ENCODE measurements at places on chromosomes 1 and 21.

DNA sequence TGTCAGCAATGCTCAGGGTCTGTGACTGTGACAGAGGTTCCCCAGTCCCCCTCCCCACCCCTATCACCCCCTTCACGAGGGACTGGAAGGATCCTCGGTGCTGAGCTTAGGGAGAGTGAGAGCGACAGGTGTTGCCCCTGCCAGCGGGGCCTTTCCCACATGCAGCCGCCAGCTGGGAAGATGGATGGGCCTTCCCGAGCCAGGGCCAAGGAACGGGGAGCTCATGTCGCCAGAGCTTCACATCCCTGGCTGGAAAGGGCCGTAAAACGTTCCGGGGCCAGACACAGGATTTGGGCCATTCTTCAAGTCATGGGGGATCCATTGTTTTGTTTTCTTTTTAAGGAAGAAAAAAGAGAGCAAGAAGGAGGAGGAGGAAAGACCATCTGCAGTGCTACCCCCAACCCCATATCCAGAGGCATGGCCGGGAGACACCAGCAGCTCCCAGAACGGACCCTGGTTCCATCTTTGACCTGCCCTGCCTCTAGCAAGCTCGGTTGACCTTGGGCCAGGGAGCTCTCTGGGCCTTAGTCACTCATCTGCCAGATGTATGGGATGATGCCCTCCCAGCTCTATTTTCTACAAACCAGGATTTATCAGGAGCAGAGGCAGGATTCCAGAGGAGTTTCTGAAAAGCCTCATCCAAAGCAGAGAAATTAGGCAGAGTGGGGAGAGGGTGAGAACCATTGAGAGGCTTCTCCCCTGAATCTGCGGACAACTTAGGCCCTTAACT, 54.1 kb downstream of the TAS1R2 start:
- DNase-seq = no peak

DNA sequence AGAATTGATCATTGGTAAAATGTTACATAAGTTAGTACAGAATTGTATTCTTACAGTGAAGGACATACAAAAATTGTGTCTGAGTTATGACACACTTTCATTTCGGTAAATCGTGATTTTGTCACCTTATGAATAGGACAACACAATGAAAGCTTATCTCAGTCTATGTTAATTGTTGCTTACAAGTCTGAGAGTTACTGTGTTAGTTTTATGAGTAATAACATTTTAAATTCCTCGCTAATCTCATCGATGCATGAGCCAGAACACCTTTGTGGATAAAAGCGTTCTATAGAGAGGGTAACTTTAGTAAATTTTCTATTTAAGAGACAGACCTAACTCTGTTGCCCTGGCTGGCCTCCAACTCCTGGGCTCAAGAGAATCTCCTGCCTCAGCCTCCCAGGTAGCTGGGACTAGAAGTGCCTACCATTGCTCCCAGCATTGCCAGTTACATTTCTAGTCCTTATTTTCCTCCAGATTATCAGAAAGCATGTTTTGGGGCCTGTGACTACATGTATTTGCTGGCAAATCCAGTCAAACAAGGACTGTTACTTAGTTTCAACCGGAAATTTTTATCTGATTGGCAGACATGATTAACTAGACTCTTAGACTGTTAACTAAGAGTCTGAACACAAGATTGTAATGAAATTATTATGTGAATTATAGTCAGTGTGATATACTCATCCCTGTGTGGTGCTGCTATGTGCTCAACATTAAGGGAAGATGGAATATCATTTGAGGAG, 3.0 kb downstream of the PRRC2C start:
- no peak for DNase-seq

DNA sequence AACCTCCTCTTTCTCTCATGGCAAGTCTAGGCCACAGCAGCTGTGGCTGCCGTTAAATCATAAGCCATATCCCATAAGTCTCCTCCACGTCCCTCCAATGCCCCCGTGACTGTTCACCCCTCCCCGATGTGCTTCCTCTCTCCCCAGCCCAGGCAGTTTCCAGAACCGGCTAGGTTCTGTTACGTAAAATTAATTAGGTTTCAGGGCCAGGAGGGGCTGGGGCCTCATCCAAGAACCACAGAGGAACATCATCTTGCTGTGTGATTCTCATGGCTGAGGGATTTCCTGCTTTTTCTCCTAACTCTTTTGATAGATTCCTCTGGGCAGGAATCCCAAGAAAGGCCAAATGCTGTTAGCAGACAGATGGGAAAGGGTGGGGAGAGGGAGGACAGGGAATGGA, 141.8 kb upstream of the AJAP1 start:
- no peak for DNase-seq

DNA sequence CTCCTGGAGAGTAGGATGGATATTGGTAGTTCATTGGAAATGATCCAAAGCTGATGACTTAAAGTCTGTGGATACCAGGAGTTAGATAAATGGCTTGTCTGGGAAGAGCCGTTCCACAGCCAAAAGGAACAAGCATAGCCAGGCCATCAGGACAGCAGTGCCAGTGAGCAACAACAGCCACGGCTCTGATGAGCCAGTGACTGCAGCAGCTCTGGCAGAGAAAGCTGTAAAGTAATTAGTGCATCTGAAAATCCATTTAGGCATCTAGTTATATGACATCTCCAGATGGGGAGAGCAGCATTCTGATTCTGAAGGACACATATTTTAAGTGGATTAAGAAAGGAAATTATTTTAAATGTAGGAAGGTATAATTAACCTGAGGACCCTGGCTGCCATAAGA, 256.2 kb upstream of the PLXNA2 start:
- no peak for DNase-seq

GRCh38 chr1:19606817-19607642, 37.1 kb upstream of the NBL1 start:
- no peak for DNase-seq

GRCh38 chr1:215793180-215793579, 226.1 kb downstream of the KCTD3 start:
- no peak for DNase-seq

DNA sequence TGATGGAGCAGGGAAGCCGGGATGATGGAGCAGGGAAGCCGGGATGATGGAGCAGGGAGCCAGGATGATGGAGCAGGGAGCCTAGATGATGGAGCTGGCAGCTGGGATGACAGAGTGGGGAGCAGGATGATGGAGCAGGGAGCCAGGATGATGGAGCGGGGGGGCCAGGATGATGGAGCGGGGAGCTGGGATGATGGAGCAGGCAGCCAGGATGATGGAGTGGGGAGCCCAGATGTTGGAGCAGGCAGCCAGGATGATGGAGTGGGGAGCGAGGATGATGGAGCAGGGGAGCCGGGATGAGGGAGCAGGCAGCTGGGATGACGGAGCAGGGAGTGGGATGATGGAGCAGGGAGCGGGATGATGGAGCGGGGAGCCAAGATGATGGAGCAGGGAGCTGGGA, 16.0 kb downstream of the GALNT2 start:
- no peak for DNase-seq

DNA sequence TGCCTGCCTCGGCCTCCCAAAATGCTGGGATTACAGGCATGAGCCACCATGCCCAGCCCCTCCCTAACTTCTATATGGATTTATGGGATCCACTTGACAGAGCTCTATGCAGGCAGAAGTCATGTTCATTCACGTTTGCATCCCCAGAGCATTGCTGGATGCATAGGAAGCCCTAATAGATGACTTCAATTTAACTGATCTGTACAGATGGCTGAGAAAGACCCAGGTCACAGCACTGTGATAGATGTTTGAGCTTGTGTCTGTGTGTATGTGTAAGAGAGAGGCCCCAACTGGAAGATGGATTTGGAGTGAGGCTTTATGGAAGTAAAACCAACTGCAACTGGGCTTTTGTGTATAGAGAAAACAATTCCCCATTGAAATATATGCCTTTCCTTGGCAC, 30.9 kb upstream of the PLXNA2 start:
- no peak for DNase-seq

DNA sequence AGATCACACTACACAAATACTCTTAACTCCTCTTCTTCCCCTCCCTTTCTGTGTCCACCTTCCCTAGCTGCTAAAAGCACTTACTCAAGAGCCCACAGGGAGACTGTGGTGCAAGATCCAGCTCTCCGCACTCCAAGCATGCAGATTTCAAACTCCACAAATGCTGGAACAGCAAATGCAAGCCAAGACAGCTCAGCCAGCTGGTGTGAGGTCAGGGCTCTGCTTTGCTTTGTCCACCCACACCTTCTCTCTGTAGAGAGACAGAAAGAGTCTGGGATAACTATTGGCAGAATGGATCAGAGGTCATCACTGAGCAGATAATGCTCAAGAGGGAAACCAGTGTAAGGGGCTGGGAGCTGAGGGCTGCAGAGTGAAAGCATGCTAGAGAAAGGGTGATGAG, 45.2 kb upstream of the DPT start:
- no peak for DNase-seq

DNA sequence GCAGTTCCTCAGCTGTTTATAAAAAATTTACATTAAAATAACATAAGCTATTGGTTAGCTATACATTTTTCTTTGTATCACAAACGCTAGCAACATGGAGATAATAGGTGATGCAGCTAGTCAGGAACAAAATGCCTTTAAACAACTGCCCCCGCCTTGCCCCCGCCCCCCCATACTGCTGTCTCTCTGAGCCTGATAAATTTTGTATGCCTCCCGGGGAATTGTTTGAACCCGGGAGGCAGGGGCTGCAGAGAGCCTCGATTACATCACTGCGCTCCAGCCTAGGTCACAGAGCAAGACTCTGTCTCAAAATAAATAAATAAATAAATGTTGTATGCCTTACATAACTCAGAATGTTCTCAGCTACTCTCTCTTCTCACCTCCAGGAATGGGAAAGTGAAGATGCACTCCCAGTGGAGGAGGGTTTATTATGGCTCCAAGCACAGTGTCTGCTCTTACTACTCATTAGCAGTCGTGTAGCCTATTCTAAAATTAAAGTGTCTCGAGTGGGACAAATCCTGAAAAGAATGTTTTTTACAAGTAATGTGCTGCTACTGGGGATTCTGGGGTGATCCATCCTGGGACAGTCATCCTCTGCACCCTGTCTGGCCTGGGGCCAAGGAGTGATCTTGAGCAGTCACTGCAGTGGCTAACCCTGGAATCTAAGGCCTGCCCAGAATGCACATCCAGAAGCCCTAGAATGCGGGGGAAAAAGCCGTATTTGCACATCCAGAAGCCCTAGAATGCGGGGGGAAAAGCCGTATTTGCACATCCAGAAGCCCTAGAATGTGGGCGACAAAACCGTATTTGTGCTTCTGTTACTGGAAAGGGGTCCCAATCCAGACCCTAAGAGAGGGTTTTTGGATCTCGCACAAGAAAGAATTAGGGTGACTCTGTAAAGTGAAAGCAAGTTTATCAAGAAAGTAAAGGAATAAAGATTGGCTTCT, 39.4 kb upstream of the ZNF496 start:
- DNase-seq = no peak

GRCh38 chr1:197327776-197328364, 59.8 kb downstream of the CRB1 start:
- no peak for DNase-seq

DNA sequence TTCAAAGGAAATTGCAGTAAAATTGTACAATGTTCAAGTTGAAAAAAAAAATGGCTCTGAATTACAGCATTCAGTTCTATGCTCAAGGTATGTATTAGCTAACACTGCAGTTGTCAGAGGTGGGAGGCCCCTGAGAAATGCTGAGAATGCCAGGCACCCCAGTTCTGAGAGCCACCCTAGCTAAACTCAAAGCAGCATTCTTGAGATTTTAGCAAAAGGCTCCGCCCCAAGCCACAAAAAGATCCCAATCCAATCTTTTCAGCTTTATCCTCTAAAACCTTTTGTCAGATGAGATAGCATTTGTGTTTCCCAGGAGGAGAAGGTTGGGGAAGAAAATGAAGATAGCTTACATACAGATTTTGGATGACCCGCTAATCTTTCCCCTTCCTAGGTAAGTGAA, 68.8 kb downstream of the SMYD2 start:
- DNase-seq = no peak

DNA sequence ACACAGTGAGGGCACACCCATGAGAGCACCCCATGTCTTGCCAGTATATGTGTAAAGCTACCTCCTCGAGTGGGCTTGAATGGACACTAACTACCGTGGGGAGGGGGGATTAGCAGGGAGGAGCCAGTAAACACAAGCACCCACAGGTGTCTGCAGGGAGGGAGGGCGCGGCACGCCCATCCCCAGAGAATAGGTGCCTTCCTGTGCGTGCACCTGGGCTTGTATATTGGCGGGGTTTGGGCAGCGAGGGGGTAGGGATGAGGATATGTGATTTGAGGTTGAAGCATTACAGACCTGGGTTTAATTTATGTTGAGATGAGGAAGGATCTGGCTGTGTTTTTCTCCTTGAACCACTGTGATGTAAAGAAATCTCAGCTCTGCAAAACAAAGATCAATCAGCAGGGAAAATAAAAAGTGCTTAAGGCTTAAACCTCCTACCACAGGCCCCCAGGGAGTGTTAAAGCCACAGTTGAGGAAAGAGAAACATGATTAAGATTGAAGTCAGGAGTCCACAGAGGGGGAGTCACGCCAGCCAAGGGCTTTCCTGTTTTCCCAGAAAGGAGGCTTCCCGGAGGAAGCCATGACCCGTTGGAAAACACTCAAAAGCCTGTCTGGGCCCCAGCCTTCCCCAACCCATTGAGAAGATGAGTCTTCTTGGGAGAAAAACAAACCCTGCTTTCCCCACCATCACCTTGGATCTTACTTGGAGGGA, 80.0 kb downstream of the CAMK2N1 start:
- no peak for DNase-seq

DNA sequence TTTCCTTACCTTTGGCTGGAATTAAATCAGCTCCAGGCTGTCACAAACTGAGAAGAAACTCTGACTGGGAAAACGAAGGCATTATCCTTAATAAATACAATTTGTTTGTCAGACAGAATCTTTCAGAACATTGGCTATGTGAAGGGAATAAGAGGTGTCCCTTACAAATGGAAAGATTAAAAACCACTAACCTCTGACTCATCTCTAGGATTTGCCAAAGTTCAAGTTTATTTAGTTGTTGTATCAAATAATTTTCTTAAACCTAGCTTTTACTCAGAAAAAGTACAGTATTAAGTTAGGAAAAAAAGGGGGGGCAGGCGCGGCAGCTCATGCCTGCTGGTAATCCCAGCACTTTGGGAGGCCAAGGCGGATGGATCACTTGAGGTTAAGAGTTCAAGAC, 15.7 kb downstream of the SERTAD4 start:
- no peak for DNase-seq

GRCh38 chr1:162136760-162137159, 67.3 kb downstream of the NOS1AP start:
- no peak for DNase-seq

DNA sequence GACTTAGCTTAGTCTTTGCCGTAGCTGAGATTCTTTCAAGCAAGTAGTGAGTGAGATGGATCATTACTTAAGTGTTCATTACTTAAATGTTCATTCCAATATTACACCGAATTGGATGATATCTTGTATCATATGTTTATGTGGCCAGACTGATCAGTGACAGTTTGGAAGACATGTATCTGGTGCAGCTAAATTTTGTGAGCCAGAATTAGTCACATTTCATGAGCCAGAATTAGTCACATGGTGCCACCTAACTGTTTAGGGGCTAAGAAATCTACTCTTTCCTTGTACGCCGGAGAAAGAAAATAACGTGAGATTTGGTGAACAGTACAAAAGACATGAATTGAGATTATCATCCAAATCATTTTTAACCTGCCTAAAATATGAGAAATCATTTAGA, 355.6 kb downstream of the USP25 start:
- no peak for DNase-seq

Data from GM13977 (cell line).